ENCODE measurements at places on chromosomes 2 and 18.

- DNase-seq: no peak
Observed at GRCh38 chr2:176098366-176099158, 1.0 kb upstream of the HOXD12 start.

DNA sequence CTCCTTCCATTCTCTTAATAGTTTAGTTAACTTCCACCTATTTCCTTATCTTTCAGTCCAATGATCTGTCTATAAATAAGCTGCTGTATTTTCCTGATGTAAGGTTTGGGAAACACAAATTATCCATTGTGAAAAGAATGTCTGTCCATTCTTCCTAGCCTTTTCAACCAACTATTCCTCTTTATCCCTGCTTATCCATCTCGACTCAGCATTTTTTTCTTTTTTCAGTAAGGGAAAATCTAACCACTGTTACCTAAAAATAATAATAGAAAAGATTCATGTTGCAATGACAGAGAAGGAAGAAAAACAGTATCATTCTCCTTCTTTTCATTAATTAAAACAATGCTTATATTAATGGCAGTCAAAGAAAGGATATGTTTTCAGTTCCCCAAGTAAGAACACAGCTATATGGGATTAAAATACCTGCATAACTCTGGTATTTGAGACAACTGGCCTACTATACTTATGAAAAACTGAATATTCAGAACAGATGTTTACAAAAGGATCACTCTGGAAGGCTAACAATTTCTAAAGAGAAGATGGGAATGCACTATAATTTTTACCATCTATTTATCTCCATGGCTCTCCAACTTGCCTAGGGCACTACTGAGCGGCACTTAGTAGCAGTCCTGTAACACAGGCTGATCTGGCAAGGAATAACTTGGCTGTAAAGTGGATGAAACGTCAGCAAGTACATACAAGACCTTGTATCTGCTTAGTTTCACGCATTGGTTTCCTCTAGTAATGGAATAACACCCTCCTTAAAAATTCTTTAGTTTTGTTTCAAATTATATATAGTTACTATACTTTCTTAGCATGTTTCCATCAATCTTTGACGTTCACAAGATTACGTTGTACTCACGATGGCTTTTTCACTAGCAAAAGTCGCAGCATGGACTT is 57.2 kb downstream of the RTTN start:
- no peak for DNase-seq

DNA sequence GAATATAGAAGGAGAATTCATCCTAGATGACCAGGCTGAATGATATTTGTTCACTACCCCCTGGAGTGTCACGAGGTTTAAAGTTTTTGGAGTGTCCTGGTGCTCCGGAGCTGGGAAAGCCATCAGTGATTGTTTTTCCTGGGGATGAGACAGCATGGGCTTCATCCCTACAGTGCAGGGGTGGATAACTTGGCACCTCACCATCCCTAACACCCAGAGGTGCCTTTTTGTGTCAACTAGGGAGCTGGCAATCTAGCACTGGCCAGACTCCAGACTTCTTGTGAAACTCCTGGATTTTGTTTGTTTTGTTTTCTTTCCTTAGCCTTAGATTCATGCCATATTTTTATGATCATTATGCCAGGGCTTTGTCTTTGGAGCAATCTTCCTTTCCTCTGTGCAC is 164.8 kb downstream of the PRKCE start:
- DNase-seq: no peak

DNA sequence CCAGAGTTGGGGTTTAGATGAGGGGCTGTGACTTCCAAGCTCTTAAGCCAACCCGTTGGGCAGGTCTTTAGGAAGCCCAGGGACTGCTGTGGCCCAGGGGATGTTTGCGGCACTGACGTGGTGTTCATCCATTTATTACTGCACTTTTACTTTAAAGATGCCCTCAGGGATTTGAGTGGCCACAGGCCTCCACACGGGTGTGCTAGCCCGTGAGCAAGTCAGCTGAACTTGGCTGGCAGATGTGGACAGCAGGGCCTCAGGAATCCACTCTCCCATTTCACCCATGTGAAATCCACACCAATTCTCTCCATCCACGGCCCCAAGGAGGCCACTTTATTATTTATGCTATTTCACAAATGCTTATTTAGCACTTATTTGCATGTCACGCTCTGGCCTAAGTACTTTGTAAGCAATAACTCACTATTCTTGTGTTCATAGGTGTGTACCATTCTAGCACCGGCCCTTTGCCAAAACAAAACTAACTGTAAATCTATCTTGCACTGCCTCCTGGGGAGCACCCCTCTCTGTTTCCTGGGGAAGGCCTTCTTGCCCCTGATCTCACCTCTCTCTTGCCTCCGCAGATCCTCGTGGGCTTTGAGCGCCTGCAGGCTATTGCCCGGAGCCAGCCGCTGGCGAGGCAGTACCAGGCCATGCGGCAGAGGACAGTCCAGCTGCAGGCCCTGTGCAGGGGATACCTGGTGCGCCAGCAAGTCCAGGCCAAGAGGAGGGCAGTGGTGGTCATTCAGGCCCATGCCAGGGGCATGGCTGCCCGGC is 39.1 kb upstream of the GPR17 start:
- no peak for DNase-seq

DNA sequence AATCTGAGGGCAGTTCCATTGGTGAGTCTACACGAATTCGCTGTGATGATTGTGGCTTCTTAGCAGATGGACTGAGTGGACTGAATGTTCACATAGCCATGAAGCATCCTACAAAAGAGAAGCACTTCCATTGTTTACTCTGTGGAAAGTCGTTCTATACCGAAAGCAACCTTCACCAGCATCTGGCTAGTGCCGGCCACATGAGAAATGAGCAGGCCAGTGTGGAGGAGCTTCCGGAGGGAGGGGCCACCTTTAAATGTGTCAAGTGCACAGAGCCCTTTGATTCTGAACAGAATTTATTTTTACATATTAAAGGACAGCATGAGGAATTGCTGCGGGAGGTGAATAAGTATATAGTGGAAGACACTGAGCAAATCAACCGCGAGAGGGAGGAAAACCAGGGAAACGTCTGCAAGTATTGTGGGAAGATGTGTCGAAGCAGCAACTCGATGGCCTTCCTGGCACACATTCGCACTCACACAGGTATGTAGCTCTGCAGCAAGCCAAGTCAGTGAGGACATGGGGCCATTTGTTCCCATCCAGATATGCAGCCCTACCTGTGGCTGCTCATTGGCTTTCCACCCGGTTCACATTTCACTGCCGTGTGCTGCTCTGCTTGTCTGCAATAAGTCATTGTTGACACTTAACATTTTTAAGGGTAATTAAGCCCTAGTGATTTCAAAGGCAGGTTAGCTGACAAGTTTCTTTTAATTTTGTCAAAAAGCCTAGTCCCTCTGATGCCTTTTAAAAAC is 37.7 kb downstream of the ZNF407 start:
- peak; percentile 46 for DNase-seq

All from NCI-H2107 (cell line).